Urinary bladder (tissue), 4 donors: ENCODE measurements at places on chromosomes 6 and 20. TPM values are rescaled to one million over a fixed set of nuclear protein-coding genes. Genes with fewer than 3 reads are reported as not detected.

The MYLK2 gene
- total RNA-seq, result 1.7 TPM

The HSPA12B gene
- total RNA-seq, result 10.7 TPM

The MYT1 gene
- total RNA-seq, result 0.48 TPM

The ASIP gene
- total RNA-seq, result not detected

The C6orf163 gene
- total RNA-seq, result 17.1 TPM

The POPDC3 gene
- total RNA-seq, result 2.5 TPM

The BPIFA3 gene
- not detected for total RNA-seq

The SMIM29 gene
- total RNA-seq, result 4.2 TPM

The DAAM2 gene
- total RNA-seq, result 21.1 TPM

The ZSCAN23 gene
- 15.5 TPM for total RNA-seq

The F13A1 gene
- 203 TPM for total RNA-seq

The TP53TG5 gene
- 0.69 TPM for total RNA-seq

The DLK2 gene
- total RNA-seq, result 2.0 TPM

The FAM83C gene
- total RNA-seq, result 0.21 TPM

The TINAG gene
- 0.16 TPM for total RNA-seq

The SIRPB2 gene
- total RNA-seq, result 1.2 TPM

The OR12D3 gene
- total RNA-seq, result not detected

The XKR7 gene
- total RNA-seq, result 0.05 TPM

The LY6G6C gene
- not detected for total RNA-seq

The ELOVL4 gene
- 9.3 TPM for total RNA-seq

The FLRT3 gene
- total RNA-seq, result 53.7 TPM

The BTN1A1 gene
- total RNA-seq, result 0.16 TPM
